ENCODE measurements at places on chromosomes 4 and X.

DNA sequence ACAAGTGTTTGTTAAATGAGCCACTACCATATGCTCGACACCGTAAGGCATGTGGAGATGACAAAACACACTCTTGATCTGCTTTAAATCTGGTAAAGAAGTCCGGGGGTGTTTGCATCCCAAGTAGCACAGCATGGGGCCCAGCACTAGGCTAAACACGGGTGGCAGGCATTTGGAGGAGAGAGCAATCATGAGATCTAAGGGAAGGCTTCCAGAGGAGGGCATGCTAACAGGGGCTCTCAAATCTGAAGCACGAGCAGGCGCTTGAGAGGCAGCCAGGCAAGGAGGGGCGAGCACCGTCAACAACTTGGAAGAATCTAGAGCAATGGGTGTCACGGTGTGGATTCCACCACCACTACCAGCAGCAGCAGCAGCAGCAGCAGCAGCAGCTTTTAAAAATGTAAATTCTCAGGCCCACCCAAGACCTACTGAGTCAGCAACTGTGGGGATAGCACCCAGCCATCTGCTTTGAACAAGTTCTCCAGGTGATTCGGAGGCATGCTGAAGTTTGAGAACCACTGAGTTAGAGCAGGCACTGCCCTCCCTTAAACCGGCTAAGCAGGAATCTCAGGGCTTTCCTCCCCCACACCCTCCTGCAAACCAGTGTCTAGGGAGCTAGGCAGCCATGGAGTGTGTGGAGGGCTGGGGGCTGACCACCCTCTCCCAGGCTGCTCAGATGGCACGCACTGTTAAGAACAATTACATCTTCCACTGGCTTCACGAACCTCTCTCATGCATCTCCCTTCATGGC lies 70.2 kb upstream of the MAP3K15 start:
- no peak for DNase-seq

DNA sequence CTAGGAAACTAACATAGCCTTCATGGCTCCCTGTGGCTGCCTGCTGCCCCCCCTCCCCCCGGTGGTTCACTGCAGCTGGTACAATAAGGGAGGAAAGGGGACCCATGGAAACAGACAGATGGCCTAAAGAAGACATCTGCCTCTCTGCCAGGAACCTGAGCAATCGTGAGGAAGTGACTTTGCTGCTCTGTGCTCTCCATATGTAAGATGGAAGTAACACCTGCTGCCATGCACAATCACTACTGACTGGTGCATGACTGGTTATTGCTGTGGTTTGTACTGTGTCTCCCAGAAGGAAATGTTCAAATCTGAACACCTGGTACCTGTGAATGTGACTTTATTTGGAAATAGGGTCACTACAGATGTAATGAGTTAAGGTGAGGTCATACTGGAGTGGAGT lies 43.6 kb downstream of the CD99L2 start:
- DNase-seq = no peak

GRCh38 chrX:40179283-40179682 lies 81.5 kb upstream of the BCOR start:
- DNase-seq = no peak

DNA sequence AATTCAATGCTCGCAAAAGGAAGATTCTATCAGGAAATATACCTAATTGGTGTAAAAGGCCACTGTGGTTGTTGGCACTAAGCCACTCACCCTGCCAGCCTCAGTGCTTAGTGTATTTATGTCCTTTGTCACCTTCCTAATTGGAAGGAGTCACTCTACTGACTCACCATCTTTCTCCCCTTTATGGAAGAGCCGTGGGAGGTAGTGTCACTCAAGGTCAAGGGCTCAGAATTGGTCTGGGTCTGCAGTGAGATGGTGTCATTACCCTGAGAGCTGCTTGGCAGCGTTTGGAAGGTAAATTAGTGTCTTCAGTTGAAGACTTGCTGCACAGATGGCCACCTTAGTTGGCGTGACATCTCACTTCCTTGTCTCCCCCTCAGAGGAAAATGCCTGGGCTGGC lies 41.7 kb upstream of the CDKN2AIP start:
- no peak for DNase-seq

GRCh38 chr4:54566608-54567007 lies 91.1 kb upstream of the KIT start:
- no peak for DNase-seq

DNA sequence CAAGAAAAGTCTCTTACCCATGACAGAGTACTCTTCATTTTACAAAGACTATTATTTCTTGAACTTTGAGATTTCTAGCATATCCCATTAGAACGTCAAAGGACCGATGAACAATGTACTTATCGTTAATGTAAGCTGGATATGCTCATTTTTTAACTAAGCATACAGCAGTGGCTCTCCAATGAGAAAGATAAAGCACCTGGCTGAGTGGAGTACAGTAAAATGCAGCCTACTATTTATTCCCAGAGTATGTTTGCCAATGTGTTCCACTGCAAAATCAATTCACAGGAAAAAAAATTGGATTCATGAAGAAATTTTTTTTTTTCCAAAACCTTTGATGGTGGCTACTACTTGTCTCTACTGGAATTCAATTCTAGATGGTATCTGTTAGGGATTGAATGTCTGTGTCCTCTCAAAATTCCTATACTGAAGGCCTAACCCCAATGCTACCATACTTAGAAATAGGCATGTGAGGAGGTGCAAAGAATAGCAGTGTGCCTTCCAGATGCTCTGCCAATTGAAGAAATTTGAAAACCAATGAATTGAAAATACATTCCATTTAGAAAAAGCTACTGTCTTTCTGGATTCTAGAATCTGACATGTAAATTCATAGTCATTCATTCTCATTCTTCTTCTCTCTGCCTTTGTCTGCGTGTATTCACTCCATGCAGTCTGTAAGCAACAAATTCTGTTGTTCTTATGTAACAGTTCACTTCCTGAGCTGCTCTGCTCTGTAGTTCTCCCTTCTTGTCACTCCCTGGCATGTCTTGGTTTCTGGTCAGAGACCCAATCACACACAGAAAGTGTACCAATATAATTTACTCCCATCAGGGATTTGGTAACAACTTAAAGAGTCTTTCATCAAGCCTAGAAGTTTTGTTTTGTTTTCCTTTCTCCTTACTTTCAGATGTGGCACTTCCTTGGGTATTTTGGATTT lies 61.4 kb downstream of the PAPSS1 start:
- DNase-seq = no peak

GRCh38 chr4:154640999-154641398 lies 28.5 kb upstream of the FGG start:
- DNase-seq = no peak

DNA sequence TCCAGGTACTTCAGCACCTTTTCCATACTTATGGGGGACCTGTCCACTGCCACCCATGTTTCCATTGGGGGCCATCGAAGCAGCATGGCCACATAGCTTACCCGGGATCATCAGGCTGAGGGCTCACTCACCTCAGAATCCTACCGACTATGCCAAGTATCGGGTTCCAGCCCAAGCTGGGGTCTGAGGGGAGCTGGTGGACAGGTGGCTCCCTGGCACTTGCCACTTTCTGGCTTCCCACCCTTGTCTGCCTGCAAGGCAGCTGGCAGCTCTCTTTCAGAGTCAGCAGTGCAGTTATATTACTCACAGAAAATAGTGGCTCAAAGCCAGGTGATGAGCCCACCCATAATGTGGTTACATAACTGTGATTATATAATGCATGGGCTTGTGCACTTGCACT lies 1153.8 kb downstream of the STIM2 start:
- DNase-seq = no peak

GRCh38 chr4:93466446-93466845 lies 362.1 kb upstream of the ATOH1 start:
- no peak for DNase-seq

DNA sequence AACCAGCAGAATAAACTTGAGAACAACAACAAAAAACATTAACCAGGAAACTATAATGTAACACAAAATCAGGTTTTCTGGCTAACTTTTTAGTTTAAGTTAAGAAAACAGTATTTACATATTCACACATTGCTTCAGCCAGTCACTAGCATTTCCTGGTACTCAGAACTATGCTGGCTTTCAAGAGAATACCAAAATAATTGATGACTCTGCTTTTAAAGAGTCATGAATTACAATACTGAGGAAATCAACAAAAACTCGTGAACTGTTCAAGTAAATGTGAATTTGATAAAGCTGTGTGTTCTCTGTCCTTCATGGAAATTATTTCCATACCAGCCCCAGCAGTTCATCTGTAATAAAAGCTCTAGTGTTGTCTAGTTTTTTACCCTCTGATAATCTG lies 27.4 kb downstream of the PRSS12 start:
- DNase-seq = no peak

- no peak for DNase-seq
Measured at GRCh38 chr4:27568236-27568951, 707.8 kb downstream of the STIM2 start.

GRCh38 chrX:124238268-124238667 lies 94.2 kb upstream of the TEX13D start:
- DNase-seq = no peak

DNA sequence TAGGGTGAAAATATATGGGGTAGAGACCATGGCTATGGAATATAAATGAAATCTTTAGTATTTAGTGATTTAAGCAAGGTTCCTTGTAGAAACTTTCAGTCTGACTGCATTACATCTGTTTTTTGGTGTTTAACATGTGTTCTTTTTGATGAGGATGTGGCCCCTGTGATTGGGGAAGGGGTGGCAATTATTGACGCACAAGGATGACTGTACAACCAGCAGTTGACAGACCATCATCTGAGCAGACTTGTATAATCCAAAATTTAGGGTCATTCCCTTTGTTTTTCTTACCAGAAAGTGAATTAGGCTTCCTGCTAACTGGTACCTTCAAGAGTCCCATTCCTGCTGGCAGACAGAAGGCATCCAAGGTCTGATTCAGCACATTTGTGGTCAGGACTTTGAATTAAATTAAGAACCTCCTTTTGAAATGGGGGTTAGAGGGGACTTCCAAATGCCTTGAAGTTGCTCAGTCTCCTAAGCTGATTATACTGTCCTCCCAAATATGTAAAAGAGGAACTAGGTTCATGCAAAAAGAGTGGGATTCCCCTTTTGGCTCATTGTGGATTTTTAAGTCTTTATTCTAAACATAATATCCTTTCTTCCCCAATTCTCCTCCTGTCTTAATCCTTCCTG lies 112.4 kb upstream of the CXCL13 start:
- DNase-seq = no peak

GRCh38 chrX:131841496-131842437 lies 181.3 kb upstream of the STK26 start:
- DNase-seq = no peak

DNA sequence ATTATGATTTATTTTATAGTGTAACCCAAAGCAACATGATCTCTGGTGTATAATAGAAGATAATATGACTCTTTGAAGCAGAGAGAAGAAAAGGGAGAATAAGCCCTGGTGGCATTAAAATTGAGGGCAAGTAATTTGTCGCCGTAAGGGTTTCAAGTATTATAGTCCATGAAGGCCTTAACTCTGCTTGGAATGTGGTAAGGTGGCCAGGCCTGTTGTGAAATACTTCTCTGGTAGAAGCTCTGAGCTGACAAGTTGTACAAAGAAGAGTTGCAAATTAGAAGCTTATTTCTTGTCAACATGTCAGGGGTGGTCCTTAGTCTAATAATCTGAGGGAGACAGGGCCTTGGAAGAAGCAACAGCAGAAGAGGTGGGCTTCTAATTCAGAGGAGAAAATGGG lies 151.7 kb upstream of the HHIP start:
- DNase-seq = no peak

GRCh38 chr4:27763830-27764525 lies 903.3 kb downstream of the STIM2 start:
- DNase-seq = no peak

DNA sequence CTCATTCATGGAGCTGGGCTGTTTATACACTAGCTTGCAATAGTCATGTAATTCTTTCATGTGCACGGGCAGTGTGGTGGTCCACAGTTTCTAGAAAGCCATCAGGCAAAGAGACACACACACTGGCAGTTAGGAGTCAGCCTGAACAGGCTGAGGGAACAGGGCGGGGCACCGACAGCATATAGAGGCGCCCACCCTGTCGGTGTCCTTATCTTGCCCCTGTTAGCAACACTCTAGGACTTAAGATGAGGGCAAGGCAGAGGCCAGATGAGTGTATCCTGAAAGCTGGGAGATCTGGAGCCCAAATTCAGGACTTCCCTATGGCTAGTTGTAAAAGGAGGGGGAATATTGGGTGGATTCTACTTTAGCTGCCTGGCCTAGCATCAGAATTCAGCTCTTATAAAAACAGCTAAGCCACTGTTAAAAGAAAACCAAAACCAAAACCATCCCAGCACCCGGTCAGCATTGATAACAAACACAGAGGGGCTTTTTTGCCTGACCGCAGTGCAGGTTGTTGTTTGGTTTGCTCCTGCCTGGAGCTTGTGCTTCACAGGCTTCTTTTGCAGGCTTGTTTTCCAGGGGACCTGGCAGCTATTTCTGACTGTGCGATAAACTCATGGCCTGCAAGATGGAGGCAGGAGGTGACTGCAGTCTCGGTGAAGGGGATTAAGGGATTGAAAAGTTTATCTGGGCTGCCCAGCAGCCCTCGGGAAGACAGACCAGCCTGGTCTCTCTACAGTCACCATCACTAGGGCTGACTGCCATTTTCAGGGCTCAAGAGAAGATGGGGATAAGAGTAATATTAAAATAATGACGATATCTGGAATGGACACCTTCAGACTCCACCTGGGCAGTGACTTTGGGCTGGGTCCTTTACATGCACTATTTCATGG lies 638.9 kb downstream of the MID1IP1 start:
- no peak for DNase-seq

Data from left ventricle myocardium inferior (tissue), 1 donor.